ENCODE measurements at places on chromosomes 12 and 14.
A peak's percentile ranks its signal among the peaks of the same experiment; 100 is the strongest.

GRCh38 chr14:20659813-20660395, 18.4 kb upstream of the OR6S1 start:
- no peak for DNase-seq

DNA sequence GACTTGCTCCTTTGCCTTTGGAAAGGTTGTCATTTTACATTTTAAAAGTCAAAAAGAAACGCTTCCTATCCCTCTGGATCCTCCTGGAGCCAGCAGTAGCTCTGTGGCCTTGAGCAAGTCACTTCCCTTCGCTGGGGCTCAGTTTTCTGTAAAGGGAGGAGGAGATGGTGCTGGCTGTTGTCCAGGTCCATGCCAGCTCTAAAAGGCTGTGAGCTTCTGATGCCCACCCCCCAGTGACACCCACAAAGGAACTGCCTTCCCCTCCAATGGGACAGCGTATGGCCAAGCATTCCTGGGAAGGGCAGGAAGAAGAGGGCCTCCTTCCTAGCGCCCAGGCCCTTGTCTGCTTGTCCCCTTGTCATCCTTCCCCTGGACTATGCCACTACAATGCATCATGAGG, 81.5 kb downstream of the NTF3 start:
- DNase-seq = no peak

DNA sequence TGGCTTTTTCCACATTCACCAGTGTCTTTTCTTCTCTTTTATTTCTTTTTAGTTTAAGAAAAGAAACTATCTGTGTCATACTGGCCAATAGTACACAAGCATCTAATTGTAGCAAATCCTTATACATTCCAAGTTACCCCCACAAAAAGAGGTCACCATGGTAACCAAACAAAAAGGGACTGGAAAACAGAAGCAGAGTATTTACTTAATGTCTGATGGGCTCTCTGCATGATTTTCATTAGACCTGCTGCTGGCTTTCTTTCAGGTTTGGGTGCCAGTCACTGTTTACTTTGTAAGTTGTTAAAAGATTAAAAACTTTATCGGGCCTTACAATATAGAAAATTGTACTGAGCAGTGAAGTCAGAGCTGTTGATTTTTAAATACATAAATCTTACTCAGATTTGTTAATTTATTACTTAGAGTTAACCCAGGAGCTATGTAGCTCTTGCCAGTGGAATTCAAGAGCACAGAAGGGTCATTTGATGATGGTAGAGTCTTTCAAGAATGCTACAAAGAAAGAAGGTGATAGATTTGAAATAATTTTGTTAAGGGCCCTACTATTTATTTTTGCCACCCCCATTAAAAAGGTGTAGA, 123.9 kb downstream of the BRMS1L start:
- DNase-seq = no peak

GRCh38 chr12:120496413-120497340, 764 bp downstream of the DYNLL1 start:
- DNase-seq = peak; percentile 59
